ENCODE measurements at places on chromosomes 5 and 9.

DNA sequence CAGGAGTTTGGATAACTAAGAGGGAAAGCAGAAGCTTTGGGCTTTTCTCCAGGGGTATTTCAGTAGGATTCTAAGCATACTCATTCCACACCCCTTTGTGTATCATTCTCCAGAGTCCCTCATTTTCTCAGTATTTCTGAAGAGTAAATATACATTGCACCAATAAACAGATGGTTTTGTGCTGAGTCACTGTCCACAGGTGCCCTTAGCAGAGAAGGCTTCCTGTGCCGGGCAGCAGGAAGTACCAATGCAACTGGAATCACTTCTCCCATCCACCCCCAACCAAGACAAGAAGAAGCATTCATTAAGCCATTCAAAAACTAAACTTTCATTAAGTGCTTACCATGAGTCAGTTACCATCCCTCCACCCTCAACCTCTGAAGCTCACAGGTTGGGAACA is 3.6 kb upstream of the CCNJL start:
- DNase-seq: no peak

- peak; percentile 79 for DNase-seq
Observed at GRCh38 chr5:18393565-18394442, 759.5 kb downstream of the TAF11L14 start.

- peak; percentile 61 for DNase-seq
Observed at GRCh38 chr5:170070556-170071412, 34.9 kb upstream of the FOXI1 start.

DNA sequence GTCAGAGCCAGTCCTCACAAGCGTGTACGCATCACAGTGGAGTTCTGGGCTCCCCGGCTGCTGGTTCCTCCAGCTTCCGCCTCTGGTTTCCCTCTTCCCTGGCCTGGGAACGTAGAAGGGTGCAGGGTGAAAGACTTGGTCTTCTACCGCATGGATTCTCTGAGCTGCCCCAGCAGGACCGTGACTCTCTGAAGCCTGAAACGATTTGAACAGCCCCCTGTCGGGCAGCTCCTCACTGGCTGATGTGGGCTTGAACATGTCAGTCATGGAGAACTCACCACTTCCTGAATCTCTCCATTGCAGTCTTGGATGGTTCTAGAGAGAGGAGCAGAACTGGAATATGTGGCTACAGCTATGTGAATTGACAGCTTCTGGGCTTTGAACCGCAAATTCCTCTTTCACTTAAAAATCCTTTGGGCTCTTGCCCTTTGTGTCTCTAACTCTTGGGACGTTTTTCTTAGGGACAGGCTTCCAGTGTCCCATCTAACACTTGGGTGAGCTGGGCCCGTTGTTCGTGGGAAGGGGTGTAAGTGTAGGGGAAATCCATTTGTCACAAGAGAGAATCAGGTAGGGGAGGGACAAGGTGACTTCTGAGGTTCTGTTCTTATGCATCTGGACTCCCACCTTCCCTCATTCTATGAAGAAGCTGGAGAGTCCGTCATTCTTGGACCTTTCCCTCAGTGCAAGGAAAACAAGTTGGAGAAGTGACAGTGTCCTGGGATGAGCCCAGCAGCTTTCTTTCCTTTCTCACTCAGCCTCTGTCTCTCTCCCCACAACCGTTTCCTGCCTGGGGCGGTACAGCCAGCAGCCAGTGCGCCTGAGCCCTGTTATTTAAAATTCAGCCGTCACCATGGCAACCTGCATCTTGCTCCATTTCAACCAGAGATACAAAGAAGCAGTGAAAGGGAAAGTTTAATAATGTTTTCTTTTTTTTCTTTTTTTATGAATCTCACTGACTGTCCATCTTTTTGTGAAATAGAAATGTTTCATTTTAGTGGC is 84.7 kb downstream of the PTTG1 start:
- DNase-seq: no peak

DNA sequence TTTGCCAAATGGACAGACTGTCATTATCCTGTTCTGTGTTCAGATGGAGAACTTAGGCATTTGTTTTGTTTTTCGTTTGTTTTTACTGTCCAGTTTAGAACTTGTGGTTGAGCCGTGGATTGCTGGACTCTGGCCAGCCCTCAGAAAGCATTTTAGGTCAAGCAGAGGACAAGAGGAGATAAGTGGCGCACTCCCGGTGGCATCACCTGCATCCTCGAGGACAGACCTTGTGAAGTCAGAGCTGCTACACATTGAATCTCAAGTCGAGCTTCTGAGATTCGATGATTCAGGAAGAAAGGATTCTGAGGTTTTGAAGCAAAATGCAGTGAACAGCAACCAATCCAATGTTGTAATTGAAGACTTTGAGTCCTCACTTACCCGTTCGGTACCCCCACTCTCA is 8.9 kb downstream of the MTRR start:
- no peak for DNase-seq

DNA sequence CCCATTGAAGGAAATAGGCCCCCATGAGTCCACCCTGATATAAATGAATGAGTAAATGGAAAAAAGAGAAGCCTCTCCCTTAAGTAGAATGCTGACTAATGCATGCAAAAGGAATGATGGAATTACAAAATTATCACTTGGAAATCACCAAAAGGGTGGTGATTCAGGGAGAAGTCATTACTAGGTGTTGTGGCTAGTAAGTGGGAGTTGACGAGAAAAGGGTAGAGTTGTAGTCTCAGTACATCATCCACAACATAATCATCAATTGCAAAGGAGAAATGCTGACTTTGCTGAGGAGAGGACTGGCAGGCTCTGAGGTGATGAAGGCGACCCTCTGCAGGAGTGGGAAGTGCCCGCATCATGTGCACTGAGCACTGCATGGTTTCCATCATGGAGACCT is 201.5 kb upstream of the S1PR3 start:
- DNase-seq: no peak

GRCh38 chr5:167850911-167851310 is 440.5 kb upstream of the WWC1 start:
- no peak for DNase-seq

DNA sequence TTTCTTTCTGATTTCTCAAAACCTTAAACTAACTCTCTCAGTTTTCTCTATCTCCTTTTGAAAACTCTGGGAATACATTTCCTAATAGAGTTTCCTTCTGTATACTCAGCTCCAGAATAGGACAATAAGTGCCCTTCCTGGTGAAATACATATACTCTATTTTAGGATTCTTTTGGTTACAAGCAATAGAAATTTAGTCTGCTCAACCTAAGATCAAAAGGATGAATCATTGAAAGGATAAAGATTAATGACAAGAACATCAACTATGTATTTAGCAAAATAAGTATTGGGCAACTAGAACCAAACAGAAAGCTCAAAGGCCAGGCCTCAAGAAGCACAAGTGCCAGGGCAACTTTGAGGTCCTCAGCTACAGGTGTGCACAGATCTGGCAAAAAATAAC is 127.1 kb downstream of the ADAMTSL1 start:
- DNase-seq: no peak

DNA sequence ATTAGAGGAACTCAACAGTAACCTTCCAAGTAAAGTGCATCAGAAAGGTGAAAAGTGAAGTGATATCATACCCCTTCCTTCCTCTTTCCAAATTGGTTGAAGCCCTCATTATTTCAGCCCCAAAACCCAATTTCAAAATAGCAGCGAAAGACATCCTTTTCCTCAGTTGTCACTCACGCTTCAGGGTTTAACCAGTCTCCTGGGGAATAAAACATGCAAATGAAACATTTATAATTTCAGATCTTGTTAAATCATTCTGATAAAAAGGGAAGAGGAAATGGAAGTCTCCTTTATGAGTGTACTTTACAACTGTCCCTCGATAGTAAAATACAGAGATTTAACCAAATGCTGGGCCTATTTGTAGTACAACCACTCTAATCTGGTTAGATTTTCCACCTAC is 22.5 kb downstream of the TRPM6 start:
- DNase-seq: no peak

GRCh38 chr5:111447822-111448221 is 64.5 kb downstream of the STARD4 start:
- no peak for DNase-seq

- no peak for DNase-seq
Observed at GRCh38 chr9:129101279-129101678, 9.3 kb downstream of the CRAT start.

DNA sequence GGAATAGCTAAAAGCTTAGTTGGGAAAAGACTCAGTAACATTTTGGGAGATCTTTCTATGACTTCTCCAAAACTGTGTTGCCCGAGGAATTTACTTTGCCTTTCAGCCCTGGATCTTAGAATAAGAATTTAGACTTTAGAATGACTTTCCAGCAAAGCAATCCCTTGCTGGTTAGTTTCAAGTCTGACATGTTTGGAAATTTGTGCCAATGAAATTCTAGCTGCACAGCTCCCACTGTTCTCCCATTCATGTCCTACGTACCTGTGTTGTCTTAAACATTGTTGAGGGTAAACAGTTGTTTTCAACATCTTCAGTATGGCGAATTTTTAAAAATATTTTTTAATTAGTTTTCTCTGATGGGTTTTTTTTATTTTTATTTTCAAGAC is 111.4 kb downstream of the CCDC192 start:
- DNase-seq: no peak

DNA sequence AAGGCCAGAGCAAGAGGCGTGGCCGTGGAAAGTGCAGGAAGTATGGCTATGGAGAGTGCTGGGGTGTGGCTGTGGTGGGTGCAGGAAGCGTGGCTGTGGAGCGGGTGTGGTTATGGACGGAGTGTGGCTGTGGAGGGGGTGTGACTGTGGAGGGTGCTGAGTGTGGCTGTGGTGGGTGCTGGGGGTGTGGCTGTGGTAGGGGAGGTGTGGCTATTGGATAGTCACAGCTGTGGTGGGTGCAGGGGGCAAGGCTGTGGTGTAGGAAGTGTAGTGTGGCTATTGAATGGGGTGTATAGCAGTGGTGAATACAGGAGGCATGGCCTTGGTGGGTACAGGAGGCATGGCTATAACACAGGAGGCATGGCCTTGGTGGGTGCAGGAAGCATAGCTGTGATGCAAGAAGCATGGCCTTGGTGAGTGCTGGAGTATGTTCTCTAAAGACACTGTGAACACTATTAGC is 40.8 kb upstream of the SPATA31C2 start:
- no peak for DNase-seq

GRCh38 chr9:124726886-124727285 is 44.2 kb downstream of the NR6A1 start:
- no peak for DNase-seq

GRCh38 chr9:73149371-73150067 is 2.1 kb upstream of the ANXA1 start:
- DNase-seq: no peak

DNA sequence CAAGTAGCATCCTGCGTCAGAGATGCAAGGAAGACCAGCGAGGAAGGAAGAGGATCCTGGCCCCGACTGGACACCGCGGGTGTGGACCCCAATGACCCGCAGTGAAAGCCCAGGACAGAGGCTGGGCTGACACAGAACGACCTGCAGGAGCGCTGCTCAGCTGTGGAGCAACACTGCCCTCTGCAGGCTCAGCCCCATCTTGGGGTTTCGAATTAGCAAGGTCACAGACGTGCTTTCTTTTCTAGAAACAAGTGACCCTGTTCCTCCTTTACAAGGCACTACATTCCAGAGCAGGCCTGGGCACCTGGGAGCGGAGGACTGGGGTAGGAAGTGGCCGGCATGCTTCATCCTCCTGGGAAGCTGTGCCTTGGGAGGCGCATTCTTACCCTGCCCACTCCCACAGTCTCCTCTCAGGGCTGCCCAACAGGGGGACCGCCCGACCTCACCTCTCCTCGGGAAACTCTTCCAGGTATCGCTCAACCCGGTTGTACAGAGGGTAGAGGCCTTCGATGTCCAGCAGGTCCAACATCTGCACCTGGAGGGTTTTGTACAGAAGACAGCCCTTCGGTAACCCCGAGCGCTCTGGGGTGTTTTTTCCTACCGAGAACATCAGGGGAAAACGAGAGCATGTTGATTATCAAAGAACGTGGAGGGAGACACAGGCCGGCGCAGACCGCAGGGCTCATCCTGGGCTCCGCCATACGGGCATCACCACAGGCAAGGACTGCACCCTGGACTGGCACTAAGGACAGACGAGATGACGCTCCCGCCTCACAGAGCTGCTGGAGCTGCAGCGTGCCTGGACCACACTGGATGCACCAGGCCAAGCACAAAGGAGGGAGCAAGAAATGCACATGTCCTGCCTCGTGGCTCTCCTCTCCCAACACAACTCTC is 35.0 kb downstream of the IPPK start:
- DNase-seq: peak; percentile 93

- peak; percentile 90 for DNase-seq
Observed at GRCh38 chr9:125407974-125408900, 146.6 kb downstream of the GAPVD1 start.

DNA sequence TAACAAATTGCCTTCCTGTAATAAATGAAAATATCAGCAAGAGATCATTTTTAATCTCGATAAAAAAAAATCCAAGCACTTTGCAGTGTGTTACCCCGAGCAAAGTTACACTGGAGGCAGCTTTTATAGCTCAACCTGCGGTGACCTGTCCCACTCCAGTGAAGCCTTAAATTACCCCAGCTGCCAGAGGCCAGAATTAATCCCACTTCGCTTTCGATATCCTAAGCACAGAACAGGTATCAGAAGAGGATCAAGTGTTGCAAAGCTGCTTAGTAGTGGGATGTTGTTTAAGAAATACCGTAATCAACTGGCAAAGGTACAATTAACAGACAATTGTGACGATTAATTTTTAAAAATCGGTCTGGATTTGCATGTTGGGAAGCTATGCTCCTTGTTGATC is 314.0 kb downstream of the AGTPBP1 start:
- DNase-seq: no peak

DNA sequence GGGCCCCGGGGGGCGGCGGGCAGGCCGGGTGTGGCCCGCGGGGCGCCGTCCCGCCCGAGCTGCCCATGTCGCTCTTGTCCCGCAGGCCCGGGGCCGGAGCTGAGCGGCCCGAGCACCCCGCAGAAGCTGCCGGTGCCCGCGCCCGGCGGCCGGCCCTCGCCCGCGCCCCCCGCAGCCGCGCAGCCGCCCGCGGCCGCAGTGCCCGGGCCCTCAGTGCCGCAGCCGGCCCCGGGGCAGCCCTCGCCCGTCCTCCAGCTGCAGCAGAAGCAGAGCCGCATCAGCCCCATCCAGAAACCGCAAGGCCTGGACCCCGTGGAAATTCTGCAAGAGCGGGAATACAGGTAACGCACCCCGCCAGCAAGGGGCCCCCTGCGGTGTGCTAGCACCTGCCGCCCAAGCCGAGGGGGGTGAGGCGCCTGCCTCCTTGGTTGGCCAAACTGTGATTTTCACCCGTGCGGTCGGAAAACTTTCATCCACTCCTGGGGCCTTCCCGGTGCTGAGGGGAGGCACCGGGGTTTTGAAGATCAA is 32.1 kb downstream of the SMARCA2 start:
- no peak for DNase-seq

- DNase-seq: no peak
Observed at GRCh38 chr5:137605411-137605810, 106.3 kb upstream of the SPOCK1 start.

- DNase-seq: no peak
Observed at GRCh38 chr9:76198336-76198735, 195.9 kb downstream of the RFK start.

- DNase-seq: no peak
Observed at GRCh38 chr5:110045158-110045557, 355.4 kb downstream of the MAN2A1 start.

GRCh38 chr9:36575411-36575882 is 2.8 kb downstream of the MELK start:
- no peak for DNase-seq

GRCh38 chr5:78547731-78548615 is 100.6 kb downstream of the LHFPL2 start:
- peak; percentile 90 for DNase-seq

- no peak for DNase-seq
Observed at GRCh38 chr9:126790561-126790960, 14.3 kb upstream of the ZBTB43 start.

GRCh38 chr9:79193001-79193400 is 378.8 kb upstream of the TLE4 start:
- no peak for DNase-seq
